Fibroblast of villous mesenchyme (primary cell): ENCODE measurements at places on chromosomes 5 and 9. TPM values are rescaled to one million over a fixed set of nuclear protein-coding genes. Genes with fewer than 3 reads are reported as not detected.

CMYA5 gene
- 1.3 and 1.7 TPM in 2 replicates for total RNA-seq

DNA sequence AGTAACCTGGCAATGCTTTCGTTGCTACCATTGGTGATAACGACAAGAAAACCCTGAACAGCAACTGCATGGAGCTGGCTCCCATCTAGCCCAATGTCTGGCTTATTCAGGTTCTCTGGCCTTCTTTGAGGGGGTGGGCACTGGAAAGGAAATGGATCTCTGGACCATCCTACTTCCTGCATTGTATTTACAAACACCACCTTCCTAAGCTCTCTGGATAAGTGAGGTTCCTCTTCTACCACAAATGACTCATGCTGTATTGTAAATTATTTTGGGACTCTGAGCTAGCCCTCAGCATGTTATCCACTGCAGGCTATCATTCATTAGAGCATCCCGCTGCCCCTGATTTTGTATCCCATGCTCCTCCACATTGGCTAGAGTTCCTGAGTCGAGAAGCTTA lies 136.9 kb upstream of the KLF9 start:
- no peak for DNase-seq

C5orf63 gene
- 1.3 and 1.6 TPM in 2 replicates for total RNA-seq

DNA sequence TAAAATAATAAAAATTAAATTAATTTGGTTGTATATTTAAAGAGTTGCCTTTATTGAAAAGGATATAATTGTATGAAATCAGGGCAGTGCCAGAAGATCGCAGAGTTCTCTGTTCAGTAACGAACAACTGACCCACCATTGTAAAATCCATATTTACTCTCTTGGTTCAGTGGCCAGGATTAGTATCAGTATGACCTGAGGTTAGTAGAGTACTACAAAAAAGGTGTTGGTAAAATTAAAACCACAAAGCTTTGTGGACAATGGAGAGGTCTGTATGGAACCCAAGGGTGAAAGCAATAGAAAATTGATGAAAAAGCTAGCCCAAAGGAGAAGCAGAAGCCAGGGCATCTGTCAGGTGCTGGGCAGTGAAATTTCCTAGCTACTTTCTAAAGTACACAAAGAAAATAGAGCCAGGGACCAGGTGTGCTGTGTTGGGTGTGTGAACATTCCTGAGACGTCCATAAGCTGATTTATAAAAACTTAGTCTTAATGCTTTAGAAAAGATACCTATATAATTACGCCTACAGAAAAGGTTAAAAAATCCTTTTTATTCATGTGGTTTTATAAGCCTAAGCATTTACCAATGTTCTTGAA lies 159.5 kb downstream of the AOPEP start:
- DNase-seq = no peak

DNA sequence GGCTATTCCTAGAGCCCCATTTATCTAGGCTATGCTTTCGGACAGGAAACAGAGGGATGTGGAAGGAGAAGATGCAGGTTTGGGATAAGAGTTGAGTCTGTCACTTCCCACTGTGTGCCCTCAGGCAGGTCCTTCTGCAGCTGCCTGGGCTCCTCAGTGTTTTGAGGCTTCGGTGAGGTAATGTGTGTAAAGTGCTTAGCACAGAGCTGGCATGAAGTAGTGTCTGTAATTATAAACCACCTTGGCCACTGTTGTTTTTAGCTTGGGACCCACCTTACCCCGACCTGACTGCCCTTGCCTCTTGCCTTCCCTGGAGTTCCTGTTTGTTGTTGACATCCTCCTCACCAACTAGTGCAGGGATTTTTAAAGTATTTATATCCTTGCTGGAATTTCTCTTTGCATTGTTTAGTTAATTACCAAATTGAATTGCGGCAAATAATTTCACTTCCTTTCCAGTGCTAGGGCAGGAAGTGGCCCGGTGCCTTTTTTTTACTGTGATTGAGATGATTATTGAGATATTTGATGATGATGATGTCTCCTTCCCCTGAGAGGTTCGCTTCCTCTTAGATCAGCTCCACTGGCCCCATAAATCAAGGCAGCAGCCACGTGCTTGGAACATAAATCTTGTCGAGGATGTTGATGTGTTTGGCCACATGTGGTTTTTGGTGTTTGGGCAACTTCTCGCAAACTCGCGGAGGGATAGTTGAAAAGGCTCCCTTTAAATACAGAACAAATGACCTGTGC lies 38.3 kb upstream of the DAB2IP start:
- DNase-seq = peak; percentile 41

DNA sequence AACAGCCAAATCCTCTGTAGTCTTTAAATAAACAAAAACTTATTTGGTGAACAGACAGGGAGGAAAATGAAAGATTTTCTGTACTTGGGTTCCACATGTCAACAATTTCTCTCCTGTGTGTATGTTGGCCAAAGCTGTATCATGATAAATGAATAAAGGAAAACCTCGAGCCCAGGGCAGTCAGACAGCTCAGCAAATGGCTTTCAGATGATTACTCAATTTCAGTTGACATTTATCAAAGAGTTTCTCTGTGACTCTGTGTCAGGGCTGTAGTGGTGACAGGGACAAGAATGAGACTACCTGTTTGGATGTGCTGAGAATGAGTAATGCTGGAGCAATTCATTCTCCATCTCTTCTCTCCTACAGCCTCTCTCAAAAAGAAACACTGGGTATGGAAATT lies 45.7 kb upstream of the PTGS1 start:
- DNase-seq = peak; percentile 67

- no peak for DNase-seq
Observed at GRCh38 chr5:151596828-151597539, 5.9 kb upstream of the FAT2 start.

HDHD3 gene
- total RNA-seq = 6.1 and 7.3 TPM in 2 replicates

GRCh38 chr9:35993976-35994720 lies 36.2 kb upstream of the OR2S2 start:
- no peak for DNase-seq

PHF24 gene
- not detected in 2 replicates for total RNA-seq

FAM78A gene
- total RNA-seq = under 0.01 and 0.43 TPM in 2 replicates

DNA sequence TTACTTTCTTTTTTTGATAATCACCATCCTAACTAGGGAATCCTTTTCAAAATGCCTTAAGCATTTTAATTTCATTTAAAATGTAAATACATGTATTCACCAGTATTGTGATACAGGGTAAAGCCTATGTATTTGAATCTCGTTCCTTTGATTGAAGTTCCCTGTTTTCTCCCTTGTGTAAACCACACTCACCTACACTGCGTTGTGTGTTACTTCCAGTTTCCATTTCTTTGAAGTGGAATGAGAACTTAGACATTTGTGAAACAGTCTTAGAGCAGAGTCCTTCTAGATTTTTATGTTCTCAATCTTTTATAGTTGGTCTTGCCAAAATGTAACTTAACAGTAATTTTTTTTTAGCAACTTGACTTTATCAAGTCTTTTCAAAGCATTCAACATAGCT lies 101.4 kb downstream of the ZNF462 start:
- DNase-seq = no peak

DNA sequence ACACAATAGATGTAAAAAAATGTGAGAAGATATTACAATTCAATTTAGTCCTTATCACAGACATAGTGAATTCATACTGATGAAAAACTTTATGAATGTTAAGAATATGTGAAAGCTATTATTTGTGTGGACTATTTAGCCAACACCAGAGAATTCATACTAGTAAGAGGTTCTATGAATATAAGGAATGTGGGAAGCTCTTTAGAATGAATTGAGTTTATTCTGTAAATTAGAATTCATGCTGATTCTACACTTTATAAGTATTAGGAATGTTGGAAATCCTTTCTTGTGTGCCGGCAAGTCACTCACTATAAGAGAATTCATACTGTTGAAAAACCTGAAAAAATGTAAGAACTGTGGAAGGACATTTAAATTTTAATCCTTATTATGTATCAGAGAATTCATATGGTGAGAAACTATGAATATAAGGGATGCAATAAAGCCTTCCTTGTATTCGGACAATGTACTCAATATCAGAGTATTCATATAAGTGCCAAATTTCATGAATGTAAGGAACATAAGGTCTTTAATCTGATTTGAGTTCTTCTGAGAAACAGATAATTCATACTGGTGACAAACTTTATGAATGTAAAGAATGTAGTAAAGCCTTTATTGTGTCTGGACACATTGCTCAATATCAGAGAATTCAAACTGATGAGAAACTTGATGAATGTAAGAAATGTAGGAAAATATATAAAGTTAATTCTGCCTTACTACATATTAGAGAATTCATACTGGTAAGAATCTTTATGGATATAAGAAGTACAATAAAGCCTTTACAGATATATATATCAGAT lies 21.6 kb upstream of the PCDHA1 start:
- peak; percentile 4 for DNase-seq

GRCh38 chr5:157689942-157690689 lies 18.8 kb downstream of the C5orf52 start:
- no peak for DNase-seq

AGXT2 gene
- total RNA-seq = under 0.01 TPM in 1 of 2 replicates, not detected in the other
